OCI-LY7 (cell line): ENCODE measurements at places on chromosomes 7 and 10. TPM values are rescaled to one million over a fixed set of nuclear protein-coding genes. Genes with fewer than 3 reads are reported as not detected.
A peak's percentile ranks its signal among the peaks of the same experiment; 100 is the strongest.

DNA sequence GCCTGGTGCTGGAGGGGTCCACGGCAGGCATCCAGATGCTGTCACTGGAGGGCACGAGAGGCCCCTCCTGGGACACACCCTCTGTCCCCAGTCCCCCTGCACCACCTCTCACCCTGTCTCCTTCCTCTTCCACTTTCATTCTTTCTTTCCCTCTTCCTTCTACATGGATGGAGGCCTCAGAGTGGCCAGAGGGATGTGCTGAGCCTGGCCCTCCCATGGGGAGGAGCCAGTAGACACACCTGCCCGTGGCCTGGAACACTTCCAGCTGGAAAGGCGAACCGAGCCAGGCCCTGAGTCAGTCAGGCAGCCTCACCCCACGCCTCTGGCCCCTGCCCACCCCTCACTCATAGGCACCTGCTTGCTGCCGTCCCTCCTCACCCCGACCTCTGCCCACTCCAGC is 55.9 kb upstream of the MXI1 start:
- no peak for DNase-seq

- no peak for DNase-seq
These were observed 142.3 kb downstream of the KAT6B start for GRCh38 chr10:74968667-74969061.

DNA sequence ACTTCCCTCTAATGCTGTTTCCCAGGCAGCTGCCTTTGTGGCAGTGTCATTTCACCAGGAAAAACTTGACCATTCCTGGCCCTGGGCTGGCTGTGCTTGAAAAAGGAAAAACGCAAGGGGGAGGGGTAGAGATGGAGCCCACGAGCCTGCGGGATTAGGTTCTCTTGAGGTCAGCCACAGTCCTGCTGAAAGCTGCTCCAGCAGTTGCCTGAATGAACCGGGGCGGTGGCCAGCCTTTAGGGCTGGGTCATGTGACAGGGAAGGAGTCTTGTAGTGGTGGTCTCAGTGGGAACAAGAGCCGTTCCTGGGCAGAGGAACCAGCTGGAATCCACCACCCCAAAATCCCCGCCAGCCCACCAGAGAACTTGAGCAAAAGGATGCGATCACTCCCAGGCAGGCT is 51.2 kb upstream of the LRRC4 start:
- DNase-seq = no peak

- DNase-seq = peak; percentile 46
These were observed 22.8 kb downstream of the RGR start for GRCh38 chr10:84267503-84268126.

DNA sequence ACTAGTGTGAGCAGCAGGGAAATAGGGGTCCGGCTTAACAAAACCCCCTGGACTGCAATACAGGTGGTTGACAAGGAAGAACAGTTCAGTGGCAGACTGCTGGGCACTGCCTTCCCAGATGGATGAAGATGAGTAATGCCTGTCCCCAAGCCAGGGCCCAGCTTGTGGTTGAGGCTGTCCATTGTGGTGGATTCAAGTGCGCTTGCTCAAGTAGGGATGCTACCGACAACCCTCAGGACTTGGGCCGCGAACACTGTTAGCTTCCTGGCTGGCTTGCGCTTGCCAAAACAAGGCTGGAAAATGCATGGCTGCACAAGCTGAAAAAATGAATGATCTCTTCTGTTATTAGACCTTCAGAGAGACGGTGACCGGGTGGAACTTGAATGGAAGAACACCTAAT is 116.1 kb upstream of the ACBD5 start:
- DNase-seq = no peak

ADAP1 gene
- 7.0 and 7.7 TPM in 2 replicates for total RNA-seq

ATP6V0A4 gene
- total RNA-seq = not detected in 2 replicates
